Aortic smooth muscle cell (primary cell): ENCODE measurements at places on chromosomes 2 and 18. TPM values are rescaled to one million over a fixed set of nuclear protein-coding genes. Genes with fewer than 3 reads are reported as not detected.

Gene GRP
- total RNA-seq = not detected in 2 replicates

Gene NR4A2
- total RNA-seq = 1.1 and 9.4 TPM in 2 replicates

Gene KCNJ13
- 0.12 TPM in 1 of 2 replicates, not detected in the other for total RNA-seq

Gene PEX13
- total RNA-seq = 20.5 and 23.8 TPM in 2 replicates

Gene SP9
- not detected in 2 replicates for total RNA-seq

Gene ASAP2
- 83.4 and 86.1 TPM in 2 replicates for total RNA-seq

Gene TRPM8
- 0.53 TPM in 1 of 2 replicates, not detected in the other for total RNA-seq

Gene HES6
- total RNA-seq = 1.7 and 1.8 TPM in 2 replicates

Gene HAAO
- 0.53 and 1.1 TPM in 2 replicates for total RNA-seq

Gene SNORC
- 0.66 and 0.93 TPM in 2 replicates for total RNA-seq

Gene ADAM23
- total RNA-seq = 4.6 and 7.7 TPM in 2 replicates

Gene TEX44
- total RNA-seq = not detected in 2 replicates

Gene LRRC30
- not detected in 2 replicates for total RNA-seq

Gene SIX2
- total RNA-seq = 0.75 and 9.8 TPM in 2 replicates

Gene AMER3
- total RNA-seq = not detected in 2 replicates

Gene CNRIP1
- 23.8 and 26.1 TPM in 2 replicates for total RNA-seq

Gene FBXO41
- 0.06 and 0.40 TPM in 2 replicates for total RNA-seq

Gene CNOT11
- total RNA-seq = 15.3 and 16.2 TPM in 2 replicates

Gene TMEM150A
- total RNA-seq = 5.9 and 8.1 TPM in 2 replicates

Gene MAP4K3
- 42.1 and 49.3 TPM in 2 replicates for total RNA-seq

Gene MZT2B
- total RNA-seq = 187 and 204 TPM in 2 replicates

Gene ABCG5
- under 0.01 TPM in 1 of 2 replicates, not detected in the other for total RNA-seq

Gene FRZB
- 0.66 and 1.3 TPM in 2 replicates for total RNA-seq

Gene NETO1
- not detected in 2 replicates for total RNA-seq

Gene AFG3L2
- 40.0 and 44.1 TPM in 2 replicates for total RNA-seq

Gene FAP
- total RNA-seq = 91.9 and 141 TPM in 2 replicates

Gene IL1B
- total RNA-seq = 0.50 and 0.53 TPM in 2 replicates

Gene UGT1A6
- not detected in 2 replicates for total RNA-seq

Gene SLC35F5
- 204 and 408 TPM in 2 replicates for total RNA-seq

Gene GNAL
- 0.31 and 0.92 TPM in 2 replicates for total RNA-seq

Gene CD207
- total RNA-seq = not detected in 2 replicates

Gene GCG
- total RNA-seq = not detected in 2 replicates

Gene ERFE
- total RNA-seq = 0.92 and 0.99 TPM in 2 replicates

Gene USP34
- total RNA-seq = 100 and 113 TPM in 2 replicates

Gene LMAN2L
- total RNA-seq = 19.0 and 19.3 TPM in 2 replicates

Gene PUS10
- 6.3 and 6.5 TPM in 2 replicates for total RNA-seq

Gene CDH20
- not detected in 2 replicates for total RNA-seq

Gene C1QL2
- total RNA-seq = not detected in 2 replicates

Gene ALPG
- total RNA-seq = not detected in 2 replicates

Gene CPLX4
- total RNA-seq = not detected in 2 replicates

Gene SH3BP4
- total RNA-seq = 16.6 and 21.6 TPM in 2 replicates

Gene OTOF
- total RNA-seq = not detected in 2 replicates

Gene CBLN2
- total RNA-seq = not detected in 2 replicates

Gene ABCG8
- not detected in 2 replicates for total RNA-seq

Gene SRD5A2
- total RNA-seq = not detected in 2 replicates

Gene TCF4
- 122 and 203 TPM in 2 replicates for total RNA-seq
